ENCODE measurements at places on chromosomes 6 and 20.

GRCh38 chr20:24489631-24490260, 20.3 kb downstream of the SYNDIG1 start:
- no peak for DNase-seq

GRCh38 chr6:166330612-166331011, 11.7 kb downstream of the SFT2D1 start:
- no peak for DNase-seq

GRCh38 chr6:157070403-157071107, 252.8 kb downstream of the TMEM242 start:
- DNase-seq: no peak

DNA sequence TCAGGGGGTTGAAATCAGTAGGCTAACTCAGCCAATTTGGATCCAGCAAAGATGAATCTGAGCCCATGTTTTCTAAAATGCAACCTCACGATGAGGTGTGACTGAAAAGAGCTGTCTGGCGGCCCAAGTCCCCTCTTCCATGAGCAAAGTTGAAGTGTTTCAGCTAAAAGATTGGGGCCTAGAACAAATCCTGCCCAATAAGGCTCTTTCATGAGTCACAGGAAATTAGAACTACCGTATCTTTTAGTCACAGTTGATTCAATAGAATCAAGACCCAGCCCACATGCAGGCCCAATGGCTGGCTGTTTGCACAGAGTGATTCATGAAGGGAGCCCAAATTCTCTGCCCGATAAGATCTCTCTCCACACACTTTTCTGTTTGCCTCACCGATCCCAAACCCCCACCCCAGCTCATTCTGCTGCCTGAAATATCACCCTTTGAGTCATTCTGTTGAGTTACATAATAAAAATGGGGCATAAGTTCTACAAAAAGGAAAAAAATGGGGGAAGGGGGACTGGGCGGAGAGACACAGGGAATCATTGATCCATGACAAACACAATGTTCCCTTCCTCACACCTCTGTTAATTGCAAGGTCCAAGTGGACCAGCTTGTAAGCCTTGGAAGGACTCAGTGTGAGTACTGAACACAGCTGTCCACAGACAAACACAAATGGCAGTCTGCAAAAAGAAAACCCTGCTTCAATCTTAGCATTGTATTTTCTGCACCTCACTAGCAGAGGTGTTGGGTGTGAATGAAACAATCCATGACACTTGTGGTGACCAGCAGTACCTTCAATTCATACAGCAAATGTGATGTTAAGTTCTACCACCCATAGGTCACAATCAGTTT, 13.8 kb downstream of the FOXQ1 start:
- no peak for DNase-seq

GRCh38 chr6:25042984-25043725, 107.4 kb upstream of the RIPOR2 start:
- DNase-seq: no peak

DNA sequence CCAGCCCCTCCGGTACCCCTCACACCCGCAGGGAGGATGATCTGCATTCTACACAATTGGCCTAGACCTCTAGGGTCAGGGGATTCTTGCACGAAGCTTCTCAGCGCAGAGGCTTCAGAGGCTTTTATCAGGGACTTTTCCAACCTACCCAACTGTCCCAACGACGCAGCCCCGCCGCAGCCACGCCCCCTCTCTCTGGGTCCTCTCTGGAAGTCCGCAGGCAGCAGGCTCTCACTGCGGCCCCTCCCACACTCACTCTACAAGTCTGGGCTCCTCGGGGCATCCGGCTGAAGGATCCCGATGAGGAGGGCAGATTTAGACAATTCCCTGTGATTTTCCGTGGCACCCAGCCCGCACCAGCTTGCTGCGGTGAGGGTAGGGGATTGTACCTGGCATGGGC, 227.7 kb upstream of the RNF24 start:
- DNase-seq: no peak

GRCh38 chr20:48875233-48875913, 46.1 kb upstream of the ARFGEF2 start:
- DNase-seq: no peak

DNA sequence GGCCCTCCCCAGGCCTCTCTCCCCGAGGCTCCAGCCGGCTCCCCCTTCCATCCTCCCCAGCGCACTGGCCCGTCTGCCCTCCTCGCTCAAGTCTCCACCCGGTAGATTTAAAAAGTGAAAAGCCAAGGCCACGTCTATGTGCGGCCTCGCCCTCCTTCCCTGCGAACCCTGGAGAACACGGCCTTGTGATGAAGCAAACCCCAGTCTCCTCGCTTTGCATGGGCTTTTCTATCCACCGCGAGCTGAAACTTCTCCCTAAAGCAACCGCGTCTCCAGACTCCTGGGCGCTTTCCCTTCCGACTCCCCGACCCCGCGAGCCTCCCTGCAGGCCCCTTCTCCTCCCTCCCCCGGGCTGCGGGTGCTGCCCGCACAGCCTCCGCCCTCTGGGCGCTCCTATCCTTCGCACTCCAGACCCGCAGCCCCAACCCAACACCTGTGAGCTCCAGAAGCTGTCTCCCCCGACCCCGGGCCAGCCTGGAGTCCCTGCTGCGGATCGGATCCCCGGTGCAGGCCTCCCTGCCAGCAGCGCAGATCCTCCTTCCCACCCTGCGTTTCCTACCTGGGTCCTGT, 265.2 kb upstream of the QKI start:
- no peak for DNase-seq

- no peak for DNase-seq
Observed at GRCh38 chr20:50477239-50477872, 32.8 kb upstream of the PTPN1 start.
